CD4-positive, alpha-beta T cell treated with Interferon gamma for 1 hour (primary cell): ENCODE measurements at places on chromosomes 1 and 21.

DNA sequence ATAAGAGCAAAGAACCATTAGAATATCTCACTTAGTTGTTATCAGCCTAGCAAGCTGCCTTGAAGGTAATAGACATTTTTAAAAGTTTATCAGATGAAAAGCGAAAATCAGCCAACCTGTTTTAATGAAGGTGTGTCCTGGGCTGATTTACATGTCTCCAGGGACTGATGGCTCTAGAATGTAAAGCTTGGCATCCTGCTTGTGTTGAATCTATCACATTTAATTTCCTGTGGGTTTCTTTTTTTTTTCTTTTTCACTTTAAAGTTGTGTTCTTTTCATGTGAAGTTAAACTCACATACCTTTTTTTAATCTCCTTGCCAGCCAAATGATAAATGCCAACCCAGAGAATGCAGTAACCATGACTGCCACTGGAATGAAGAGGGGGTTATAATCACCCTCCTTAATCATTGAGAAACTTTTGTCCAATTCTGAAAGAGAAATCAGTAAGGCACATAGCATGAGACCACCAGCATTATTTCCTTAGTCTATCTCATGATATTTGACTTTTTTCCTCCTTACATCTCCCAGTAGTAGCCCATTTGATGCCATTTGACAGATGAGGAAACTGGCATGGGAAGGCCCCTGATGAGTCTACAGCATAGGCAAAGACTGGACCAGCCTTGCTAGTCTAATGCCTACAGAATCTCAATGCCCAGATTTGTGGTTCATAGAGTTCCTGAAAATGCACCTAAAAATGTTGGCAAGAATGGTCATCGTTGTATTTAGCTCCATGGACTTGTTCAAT is 10.0 kb downstream of the SELL start:
- no peak for DNase-seq

DNA sequence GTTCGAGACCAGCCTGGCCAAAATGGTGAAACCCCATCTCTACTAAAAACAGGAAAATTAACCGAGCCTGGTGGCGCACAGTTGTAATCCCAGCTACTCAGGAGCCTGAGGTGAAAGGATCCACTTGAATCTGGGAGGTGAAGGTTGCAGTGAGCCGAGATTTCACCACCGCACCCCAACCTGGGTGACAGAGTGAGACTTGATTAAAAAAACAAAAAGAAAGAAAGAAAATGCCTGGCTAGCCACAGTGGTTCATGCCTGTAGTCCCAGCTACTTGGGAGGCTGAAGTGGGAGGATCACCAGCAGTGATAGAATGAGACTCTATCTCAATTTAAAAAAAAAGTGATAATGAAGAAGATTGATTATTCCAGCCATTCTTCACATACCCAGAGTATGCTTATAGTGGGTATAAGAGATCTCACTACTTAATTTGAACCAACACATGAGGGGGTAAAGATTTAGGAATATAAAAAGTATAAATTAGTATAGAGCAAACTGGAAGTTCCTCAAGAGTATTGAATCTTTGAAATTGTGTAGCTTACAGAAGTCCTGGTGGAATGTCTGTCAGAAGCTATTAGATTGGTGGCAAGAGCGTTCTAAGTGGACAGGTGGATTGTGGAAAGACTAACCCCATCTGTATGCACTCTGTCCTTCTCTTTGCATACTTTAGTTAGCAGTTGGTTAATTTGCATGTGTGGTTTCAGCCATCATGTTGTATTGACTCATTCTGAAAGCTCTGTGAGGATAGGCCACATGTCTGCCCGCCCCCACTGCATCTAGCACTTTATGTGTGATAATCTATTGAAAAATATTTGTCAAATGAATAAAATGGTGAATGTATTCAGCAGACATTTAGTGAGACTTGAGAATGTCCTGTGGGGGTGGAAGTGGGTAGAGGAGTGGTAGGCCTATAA is 25.0 kb downstream of the RLF start:
- no peak for DNase-seq

DNA sequence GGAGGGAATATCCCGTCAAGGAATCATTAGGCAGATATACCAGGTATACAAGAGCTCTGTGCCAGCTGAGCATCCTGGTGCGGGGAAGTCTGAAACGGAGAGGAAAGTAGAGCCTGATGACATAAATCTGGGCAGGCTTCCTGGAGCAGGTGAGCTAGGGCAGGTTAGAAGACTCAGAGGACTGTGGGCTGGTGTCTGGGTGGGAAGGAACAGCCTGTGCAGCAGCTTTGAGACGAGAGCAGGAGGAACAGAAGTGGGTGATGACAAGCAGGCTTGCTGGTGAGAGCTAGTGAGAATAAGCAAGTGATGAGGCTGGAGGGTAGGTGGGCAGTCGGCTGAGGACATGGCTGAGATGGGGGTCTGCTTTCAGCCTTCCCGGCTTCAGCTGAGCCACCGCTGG is 6.7 kb downstream of the CELSR2 start:
- DNase-seq, result no peak

GRCh38 chr21:28253338-28253737 is 739.3 kb downstream of the LTN1 start:
- no peak for DNase-seq
